ENCODE measurements at places on chromosomes 5 and 9. TPM values are rescaled to one million over a fixed set of nuclear protein-coding genes. Genes with fewer than 3 reads are reported as not detected.

GRCh38 chr5:24642022-24642421, 2.8 kb downstream of the CDH10 start:
- DNase-seq = peak; percentile 10

- DNase-seq = no peak
Measured at GRCh38 chr5:125148076-125148475, 401.6 kb upstream of the ZNF608 start.

DNA sequence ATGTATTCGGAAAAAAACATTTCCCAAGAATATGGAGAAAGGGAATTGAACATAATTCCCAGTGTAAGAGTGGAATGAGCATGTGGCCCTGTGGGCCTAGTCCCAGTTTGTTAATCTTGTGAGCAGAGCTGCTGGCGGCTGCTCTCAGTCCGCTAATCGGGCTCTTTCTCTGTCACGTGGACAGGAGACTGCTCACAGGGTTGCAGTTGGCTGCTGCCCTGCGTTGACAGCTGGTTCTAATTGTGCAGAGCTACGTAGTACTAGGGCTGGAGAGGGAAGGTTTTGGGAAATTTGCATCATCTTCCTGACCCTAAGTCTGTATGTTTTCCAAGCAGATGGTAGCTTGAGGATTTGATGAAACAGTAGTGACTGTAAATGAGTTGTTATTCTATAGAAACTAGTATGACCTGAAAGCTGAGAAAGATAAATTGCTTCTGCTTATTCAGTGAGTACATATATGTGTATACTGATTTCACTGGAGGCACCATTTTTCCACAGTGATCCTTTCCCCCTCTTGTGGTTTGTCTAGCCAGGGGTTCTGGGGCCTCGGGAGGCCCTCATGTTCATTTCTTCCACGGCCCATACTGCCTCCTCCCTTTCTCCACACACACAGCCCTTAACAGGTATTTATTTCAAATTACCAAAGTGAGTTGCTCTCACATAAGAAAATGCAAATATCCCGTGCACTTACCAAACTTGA, 100.6 kb downstream of the ANGPTL2 start:
- DNase-seq = no peak

- DNase-seq = no peak
Measured at GRCh38 chr9:119794836-119795235, 425.6 kb upstream of the BRINP1 start.

DNA sequence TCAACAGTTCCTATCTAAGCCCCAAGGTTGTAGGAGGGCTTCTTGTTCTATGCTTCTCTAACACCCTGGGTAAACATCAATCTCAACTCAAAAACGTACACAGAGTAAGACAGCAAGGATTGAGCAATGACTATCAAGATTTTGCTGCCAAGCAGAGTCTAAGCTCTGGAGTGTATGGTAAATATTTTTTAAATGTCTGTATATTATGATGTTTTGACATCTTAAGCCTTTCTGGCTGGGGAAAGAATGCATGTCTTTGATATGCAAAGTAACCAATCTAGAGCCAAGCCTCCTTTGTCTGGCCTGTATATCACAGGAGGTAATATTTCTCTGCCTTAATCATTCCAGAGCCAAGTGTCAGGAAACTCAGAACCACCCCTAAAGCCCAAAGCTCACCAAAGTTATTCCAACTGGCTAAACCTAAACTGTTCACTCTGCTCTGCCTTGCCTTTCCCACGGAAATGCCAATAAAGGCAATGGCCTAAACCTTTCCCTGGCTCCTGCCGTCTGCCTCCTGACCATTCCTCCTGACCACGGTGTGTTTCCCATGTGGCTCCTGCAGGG, 45.2 kb downstream of the YIPF5 start:
- DNase-seq = no peak

- no peak for DNase-seq
Measured at GRCh38 chr5:133881576-133882388, 86.6 kb downstream of the C5orf15 start.

- DNase-seq = no peak
Measured at GRCh38 chr5:83777856-83778255, 57.2 kb upstream of the HAPLN1 start.

DNA sequence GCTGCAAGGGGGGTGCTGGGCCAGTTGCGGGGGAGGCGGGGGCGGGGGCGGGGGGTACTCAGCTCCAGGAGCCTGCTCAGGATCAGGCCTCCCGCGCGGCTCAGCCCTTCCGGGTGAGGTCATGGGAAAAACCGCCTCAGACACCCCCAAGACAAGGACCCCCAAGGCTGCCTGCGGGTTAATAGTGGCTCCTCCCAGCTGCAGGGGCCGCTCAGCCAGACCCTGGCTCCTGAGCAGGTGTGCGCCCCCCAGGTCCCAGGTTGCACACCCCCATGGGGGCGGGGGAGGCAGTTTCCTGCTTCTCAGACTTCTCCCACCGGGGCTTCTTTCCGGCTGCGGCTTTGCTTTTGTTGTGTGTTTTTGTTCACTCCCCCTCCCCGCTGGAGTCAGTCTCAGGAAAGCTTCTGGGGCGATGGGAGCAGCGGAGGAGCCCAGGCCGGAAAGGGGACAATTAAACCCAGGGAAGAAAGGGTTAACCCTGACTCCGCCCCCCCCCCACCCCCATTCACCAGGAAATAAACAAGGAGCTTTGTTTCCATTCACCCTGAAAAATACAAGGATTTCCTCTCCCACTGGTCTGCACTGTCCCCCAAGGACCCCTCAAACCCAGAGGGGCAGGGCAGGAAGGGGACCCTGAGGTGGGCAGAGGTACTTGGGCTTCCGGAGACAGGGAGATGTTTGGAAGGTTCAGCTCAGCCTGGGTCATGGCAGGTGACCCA, 42.3 kb upstream of the NOTCH1 start:
- DNase-seq = no peak

GRCh38 chr5:16687898-16688297, 71.1 kb upstream of the RETREG1 start:
- no peak for DNase-seq

DNA sequence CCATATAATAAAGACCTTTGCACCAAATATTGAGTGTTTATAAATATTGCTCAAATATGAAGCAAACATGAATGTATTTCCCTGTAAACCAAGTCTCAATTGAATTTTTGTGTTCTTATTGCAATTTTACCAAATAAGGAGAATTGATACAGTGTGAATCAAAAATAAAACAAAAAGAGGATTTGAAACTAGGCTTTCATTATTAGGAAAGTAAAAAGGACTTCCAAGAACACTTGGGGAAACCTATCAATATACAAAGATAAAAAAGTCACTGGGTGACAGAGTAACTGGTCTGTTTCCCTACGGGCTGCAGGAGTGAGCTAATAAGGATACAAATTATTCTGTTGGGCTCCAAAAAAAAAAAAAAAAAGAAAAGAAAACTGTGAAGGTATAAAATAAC, 44.8 kb upstream of the SNX2 start:
- DNase-seq = no peak

DNA sequence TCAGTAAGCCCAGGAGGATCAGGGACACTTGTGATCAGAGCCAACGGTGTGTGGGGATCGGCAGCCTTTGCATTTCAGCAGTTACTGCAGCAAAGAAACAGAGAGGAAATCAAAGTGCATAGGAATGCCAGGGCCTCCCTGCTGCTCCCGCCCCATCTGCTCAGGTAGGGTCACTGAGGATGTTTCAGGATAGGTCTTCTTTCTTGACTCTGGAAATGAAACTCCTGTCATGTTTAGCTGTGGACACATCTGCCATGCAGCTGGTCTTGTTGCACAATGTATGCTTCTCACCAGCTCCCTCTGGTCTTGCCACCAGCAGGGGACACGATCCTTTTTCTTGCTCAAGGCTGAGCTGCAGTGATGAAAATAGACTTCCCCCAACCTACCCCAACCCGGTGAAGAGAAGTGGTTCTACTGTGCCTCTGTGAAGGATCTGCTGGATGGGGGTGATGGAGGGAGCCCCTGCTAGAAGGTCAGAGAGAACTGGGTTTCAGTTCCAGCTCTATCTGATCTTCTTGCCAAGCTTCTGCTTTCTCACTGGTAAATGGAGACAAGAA, 185.2 kb upstream of the KLF4 start:
- no peak for DNase-seq

- DNase-seq = peak; percentile 69
Measured at GRCh38 chr5:122165559-122166078, 36.3 kb downstream of the ZNF474 start.

DNA sequence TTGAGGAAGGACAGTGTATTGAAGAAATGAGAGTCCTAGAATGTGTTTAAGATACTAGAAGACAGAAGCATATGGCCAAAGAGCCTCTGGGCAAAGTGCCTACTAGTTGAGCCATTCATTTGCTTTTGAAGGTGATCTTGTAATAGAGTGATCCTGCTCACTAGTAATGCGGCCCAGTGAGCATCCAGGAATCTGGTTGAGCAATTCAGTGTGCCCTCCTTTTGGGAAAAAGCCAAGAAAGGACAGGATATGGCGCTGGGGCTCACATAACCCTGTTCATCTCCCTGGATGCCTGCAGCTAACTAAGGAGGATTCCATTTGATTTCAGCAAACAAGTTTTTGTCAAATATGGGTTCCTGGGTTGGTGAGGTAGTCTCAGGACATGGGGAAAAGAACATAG, 16.3 kb downstream of the ADAM19 start:
- DNase-seq = peak; percentile 49

DNA sequence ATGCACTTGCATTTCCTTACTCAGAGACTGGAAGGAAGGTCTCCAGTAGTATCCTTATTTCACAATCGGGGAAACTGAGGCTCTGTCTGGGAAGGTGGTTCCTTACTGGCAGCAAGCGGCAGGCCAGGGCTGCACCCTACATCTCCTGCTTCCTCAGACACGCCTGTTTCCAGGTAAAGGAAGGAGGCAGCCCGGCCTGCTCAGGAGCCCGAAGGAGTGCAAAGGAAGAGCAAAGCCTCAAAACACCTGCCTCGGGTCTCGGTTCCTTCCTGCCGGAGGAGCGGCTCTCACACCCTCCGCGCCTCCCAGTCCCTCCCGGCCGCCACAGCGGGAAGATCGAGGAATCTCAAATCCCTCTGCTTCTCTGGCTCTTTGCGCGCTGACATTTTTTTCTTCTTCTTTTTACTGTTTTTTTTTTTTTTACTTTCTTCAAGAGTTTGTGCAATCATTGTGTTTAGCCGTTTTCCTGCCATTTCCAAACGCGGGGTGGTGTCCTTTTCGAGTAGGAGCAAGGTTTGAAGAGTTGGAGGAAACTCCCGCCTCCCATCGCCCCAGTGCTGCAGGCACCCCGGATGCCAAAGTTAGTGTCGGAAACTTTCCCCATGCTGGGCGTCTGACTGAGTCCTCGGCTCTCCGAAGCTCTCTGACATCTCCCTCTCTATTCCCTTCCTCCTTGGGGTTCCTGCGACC, 1.0 kb downstream of the GGTA1 start:
- peak; percentile 6 for DNase-seq

- no peak for DNase-seq
Measured at GRCh38 chr5:137264041-137264440, 235.1 kb downstream of the SPOCK1 start.

GRCh38 chr9:117411547-117411946, 3.3 kb downstream of the ASTN2 start:
- peak; percentile 28 for DNase-seq

GRCh38 chr5:73519531-73520283, 21.5 kb downstream of the BTF3 start:
- DNase-seq = peak; percentile 73

- no peak for DNase-seq
Measured at GRCh38 chr9:76419782-76420380, 25.7 kb upstream of the RFK start.

GRCh38 chr5:89686081-89686765, 723.3 kb downstream of the CETN3 start:
- no peak for DNase-seq

- no peak for DNase-seq
Measured at GRCh38 chr5:96664669-96665068, 2.5 kb downstream of the CAST start.

- DNase-seq = no peak
Measured at GRCh38 chr5:122073018-122073417, 5.0 kb downstream of the LOX start.

DNA sequence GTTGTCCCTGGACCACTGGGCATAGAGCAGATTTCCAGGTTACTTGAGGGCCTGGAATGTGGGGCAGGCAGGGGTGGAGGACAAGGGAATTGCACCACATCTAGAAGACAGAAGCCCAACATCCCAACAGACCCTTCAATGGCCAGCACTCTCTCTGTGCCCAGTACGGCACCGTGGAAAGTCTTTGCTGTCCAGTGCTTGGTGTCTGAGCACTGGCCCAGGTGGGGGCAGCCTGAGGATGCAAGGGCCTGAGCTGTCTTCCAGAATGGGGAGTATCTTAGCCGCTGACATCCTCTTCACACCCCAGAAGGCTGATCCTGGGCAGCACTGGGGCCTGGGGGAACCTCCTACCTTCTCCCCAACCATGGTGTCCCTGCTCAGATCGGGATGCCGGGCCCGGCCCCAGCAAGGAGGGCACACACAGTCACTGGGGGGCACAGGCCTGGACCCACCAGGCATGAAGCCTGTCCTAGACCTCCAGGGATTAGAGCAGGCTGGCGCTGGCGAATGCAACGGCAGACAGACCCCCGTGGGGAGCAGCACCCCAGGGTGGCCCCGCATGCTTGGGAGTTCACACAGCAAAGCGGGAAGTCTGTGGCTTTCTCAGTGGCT, 40.6 kb upstream of the OLFM1 start:
- DNase-seq = no peak

DNA sequence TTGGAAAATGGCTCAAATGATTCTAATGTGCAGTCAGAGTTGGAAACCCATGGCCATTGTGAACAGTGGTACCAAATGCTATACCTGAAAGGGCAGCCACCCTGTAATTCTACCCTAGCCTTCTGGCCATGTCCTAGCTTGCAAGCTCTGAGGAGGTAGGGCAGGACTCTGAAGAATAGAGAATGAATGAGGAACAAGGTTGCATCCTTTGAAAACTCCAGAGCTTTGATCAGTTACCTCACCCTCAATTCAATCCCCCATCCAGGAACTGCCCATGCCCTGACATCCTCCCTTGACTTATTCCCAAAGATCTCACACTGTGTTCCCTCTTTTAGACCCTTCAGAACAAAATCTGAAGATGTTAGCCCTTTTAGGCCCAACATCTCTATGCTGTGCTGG, 17.8 kb upstream of the ERMP1 start:
- no peak for DNase-seq

DNA sequence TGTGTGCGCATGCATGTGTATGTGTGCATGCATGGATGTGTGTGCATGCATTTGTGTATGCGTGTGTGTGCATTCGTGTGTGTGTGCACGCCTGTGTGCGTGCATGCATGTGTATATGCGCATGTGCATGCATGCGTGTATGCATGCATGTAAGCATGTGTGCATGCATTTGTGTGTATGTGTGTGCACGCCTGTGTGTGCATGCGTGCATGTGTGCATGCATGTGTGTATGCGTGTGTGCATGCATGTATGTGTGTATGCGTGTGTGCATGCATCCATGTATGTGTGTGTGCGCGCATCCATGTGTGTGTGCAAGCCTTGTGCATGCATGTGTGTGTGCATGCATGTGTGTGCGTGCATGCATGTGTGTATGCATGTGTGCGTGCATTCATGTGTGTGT, 276.8 kb downstream of the PBX3 start:
- DNase-seq = no peak

- DNase-seq = no peak
Measured at GRCh38 chr5:57432876-57433275, 49.7 kb downstream of the ACTBL2 start.

SPATA9 gene
- not detected for total RNA-seq

MEIKIN gene
- total RNA-seq = not detected

CD72 gene
- total RNA-seq = 0.12 TPM

PCDHB9 gene
- 1.1 TPM for total RNA-seq

C5orf63 gene
- total RNA-seq = not detected

ZNF169 gene
- total RNA-seq = not detected
